Astrocyte of the spinal cord (primary cell): ENCODE measurements at places on chromosomes 13 and 19.

GRCh38 chr19:46413262-46414031 lies at the start of gene CCDC8:
CCDC8 (minus strand) TSS chr19:46413564; CDS start chr19:46412810, 754 bp downstream.
- peak; percentile 97 for DNase-seq

DNA sequence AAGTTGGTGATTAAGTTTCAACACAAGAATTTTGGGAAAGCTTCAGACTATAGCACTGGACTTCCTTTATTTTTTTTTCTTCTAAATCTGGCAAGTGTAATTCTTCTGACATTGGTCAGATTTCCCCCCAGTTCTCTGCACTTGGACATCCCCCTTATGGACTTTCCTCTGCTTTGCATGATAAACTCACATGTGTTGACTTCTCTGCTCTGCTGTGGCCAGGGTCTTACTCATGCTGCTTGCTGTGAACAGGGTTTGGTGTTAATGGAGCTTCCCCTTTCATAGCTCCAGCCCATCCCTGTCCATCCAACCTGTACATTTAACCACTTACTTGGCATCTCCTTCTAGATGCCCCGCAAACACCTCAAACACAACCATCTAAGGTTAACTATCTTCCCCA lies 70.5 kb upstream of the SPATA13 start:
- DNase-seq = no peak

GRCh38 chr13:110574161-110574560 lies 12.6 kb upstream of the RAB20 start:
- DNase-seq = no peak

DNA sequence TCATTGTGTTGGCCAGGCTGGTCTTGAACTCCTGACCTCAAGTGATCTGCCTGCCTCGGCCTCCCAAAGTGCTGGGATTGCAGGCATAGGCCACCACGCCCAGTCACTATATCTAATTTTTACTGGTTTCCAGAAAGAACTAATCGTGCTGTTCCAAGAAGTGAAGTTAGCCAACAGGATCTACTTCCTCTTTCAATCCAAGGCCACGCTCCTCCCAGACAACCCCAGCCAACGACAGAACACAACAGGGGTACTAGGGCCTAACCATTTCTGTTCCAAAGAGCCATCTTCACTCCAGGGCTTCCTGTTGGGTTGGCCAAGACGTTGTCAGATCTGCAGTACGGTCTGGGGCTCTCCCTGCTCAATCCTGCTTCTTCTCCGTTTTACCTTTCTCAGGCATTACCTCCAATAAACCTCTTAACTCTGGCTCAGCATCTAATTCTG lies 7.0 kb upstream of the LSM14A start:
- DNase-seq = no peak

DNA sequence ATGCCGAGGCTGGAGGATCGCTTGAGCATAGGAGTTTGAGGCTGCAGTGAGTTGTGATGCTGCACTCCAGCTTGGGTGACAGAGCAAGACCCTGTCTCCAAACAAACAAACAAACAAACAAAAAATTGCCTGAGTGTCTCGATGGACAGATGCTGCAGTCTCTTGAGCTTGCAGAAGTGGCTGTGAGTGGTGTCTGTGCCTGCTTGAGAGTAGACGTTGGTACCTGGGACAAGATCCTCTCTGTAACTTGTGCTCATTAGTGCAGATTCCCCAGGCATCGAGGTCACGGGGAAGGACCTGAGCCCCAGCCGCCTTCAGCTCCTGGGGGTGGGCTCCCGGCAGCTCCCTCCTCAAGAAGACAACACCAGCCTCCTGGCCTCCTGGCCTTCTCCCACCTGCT lies 8.6 kb upstream of the C5AR2 start:
- no peak for DNase-seq

DNA sequence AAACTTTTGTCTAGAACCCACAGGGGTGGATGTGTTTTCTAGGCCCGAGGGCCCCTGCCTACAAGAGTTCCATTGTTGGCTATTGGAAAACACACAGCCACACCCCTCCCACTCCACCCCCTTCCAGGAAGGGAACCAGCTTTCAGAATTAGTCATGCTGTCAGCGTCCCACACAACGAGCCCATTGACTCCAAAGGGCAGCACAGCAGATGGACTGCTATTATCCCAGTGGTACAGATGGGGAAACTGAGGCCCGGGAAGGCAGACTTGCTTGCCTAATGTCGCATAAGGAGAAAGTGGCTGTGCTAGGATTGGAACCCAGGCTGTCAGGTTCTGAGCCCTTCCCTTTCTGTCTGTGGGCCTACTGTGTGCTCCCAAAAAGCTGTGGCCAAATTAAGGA lies 8.1 kb upstream of the FXYD3 start:
- DNase-seq = no peak

DNA sequence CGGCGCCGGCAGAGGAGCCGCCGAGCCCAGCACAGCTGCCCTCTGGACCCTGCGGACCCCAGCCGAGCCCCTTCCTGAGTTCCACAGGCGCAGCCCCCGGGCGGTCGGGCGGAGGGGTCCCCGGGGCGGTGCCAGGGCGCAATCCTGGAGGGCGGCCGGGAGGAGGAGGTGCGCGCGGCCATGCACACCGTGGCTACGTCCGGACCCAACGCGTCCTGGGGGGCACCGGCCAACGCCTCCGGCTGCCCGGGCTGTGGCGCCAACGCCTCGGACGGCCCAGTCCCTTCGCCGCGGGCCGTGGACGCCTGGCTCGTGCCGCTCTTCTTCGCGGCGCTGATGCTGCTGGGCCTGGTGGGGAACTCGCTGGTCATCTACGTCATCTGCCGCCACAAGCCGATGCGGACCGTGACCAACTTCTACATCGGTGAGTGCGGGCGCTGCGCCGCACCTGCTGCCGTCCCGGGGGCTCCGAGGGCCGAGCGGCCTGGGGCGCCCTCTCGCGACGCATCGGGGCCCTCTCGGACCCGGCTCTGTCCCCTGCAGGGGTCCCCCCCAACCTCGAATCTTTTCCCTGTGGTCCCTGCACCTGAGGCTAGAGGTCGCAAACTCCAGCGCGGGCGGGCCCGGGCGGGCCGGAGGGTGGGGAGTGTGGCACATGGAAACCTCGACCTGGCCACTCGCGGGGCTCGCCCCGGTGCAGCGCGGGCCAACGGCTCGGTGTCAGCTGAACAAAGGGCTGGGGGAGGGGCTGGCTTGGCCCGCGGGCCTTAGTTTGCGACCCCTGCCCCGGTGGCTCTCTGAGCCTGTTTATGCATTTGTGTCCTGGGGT lies at the start of gene KISS1R:
KISS1R (plus strand) TSS at position 11 of the 829 bp plus-strand sequence; CDS start at position 181, 170 bp downstream.
- no peak for DNase-seq

- no peak for DNase-seq
These were observed 5.5 kb upstream of the CCNE1 start for GRCh38 chr19:29806098-29806866.

- peak; percentile 15 for DNase-seq
These were observed 17.7 kb upstream of the SEMA6B start for GRCh38 chr19:4577020-4577782.

DNA sequence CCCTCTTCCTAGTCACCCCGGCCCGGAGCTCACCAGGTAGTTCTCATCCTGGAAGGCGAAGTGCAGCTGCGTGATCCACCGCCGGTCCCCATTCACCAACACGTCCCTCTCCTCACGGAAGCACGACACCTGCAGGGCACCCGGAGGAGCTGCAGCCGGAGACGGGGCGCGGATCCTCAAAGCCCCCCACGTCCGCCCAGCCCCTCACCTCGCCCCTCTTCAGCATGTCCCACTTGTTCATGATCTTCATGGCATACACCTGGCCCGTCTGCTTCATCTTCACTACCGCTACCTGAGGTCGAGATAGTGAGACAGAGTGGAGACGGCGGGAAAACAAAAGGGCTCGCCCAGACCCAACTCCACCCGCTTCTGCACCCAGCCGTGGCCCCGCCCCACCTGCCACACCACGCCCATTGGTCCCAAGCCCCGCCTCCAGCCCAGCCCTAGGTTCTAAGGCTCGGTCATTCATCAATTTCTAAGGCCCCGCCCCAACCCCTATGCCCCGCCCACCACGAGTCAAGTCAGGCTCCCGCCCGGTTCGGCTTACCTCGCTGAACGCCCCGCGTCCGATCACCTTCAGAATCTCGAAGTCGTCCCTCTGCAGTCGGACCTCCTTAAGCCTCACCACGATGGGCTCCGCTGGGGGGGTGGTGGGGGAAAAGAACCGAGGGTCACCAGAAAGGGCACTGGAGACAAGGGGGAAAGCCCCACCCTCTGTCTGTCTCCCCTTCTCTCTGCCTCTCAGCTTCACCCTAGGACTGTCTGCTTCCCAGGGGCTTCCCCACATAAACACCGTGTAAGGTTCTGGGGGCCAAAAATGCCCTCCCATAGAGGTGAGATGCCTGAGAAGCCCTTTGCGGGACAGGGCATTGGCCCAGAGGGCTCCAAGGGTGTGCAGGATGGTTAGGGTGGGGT lies 2.8 kb downstream of the DMPK start:
- DNase-seq = peak; percentile 47

DNA sequence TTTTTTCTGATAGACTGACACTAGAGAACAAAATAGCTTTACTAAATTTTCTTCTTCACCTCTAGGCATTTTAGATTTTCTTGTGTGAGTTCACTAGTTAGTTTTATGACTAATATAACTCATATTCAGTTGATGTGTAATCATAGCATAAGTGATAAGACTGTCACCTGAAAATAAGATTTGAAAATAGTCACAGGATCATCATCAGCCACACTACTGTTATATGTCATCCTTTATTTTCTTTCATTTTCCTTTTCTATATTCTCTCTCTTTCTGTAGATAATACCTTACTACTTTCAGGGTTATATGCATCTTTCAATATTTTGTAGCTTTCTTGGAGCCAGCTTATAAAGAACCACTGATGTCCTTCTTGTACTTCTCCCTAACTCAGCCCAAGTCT lies 292.6 kb downstream of the TDRD3 start:
- no peak for DNase-seq

DNA sequence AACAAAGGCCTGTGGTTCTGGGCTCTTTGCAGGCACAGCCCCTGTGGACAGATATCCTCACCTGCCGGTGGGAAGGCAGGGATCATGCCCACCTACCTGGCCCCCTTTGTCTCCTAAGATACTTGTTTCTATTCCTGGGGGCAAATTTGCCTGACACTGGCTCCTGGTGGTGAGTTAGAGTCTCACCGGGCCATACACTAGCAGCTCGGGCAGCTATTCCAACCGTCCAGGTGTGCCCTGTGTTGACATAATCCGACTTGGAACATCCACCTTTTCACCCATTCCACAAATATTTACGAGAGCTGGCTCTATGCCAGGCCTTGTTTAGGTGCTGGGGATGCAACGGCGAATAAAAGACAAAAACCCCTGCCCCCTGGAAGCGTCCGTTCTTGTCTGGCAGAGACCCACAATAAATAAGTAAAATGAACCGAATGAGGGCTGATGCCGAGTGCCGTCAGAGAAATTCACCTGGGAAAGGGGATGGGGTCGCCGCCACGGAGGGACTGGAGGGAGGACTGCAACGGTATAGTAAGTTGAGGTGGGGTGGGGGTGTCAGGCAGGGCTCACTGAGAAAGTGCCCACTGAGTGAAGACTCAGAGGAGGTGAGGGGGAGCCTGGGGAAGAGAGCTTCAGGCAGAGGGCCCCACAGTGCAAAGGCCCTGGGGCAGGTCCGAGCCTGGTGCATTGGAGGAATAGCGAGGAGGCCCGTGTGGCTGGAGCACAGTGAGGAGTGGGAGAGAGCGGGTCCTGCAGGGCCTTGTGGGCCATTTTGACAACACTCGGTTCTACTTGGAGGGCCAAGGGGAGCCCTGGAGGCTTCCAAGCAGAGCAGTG lies 43.2 kb upstream of the RANBP3 start:
- no peak for DNase-seq

GRCh38 chr19:24002256-24002945 lies 84.6 kb upstream of the ZNF254 start:
- no peak for DNase-seq

DNA sequence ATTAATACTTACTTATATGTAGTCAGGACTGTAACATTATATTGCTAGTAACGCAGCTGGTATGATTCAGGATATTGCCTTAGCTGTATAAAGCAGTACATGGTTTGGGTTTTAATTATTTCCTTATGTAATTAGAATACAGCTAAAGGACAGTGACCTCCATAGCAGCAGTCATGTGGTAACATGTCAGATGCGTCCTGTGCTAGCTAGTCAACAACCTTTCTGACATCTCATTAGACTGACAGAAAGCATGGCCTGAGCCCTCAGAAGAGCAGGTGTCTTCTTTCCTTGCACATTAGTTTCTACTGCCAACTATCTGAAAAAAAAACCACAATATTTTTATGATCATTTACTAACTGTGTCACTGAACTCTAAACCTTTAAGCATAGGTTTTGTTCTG lies 122.2 kb downstream of the MAB21L1 start:
- no peak for DNase-seq

- DNase-seq = no peak
These were observed 458.1 kb upstream of the PCDH20 start for GRCh38 chr13:61873717-61874116.

DNA sequence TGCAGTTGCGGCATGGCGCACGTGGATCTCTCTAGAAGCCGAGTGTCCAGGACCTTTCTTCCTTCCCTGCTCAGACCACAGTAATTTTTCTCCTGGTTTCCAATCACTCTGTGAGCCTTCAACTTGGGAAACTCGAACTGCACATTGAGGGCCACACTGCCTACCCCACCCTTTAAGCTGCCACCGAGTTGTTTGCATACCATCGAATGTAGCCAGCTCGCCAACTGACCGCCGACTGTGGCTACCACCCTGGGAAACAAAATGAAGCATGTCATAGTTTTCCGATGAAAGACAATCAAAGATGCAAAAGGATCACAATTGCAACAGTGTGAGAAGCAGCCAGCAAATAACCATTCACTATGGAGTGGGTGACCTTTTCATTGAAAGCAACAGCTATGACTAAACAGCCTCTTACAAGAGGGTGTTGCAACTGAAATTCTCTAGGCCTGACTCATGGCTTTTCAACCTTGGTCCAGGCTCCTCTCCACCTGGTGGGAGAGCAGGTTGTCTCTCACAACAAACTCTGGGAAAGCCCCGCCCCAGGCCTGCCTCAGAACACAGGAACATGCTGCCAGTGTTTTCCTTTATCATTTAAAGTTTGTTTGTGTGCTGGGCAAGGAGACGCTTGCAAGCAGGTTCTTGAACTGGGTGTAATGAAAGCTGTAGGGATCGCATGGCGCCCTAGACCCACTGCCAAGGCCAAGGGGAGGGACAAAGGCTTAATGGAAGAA lies 141.7 kb upstream of the SERP2 start:
- DNase-seq = peak; percentile 98

- peak; percentile 87 for DNase-seq
These were observed 45.2 kb upstream of the GPI start for GRCh38 chr19:34319785-34320184.
